ENCODE measurements at places on chromosomes 7 and 10.

DNA sequence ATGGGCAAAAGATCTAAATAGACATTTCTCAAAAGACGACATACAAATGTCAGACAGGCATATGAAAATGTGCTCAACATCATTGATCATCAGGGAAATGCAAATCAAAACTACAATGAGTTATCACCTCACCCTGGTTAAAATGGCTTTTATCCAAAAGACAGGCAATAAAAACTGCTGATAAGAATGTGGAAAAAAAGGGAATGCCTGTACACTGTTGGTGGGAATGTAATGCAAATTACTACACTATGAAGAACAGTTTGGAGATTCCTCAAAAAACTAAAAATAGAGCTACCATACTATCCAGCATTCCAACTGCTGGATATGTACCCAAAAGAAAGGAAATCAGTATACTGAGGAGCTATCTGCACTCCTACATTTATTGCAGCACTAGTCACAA is 18.0 kb downstream of the GSDME start:
- DNase-seq: no peak

GRCh38 chr10:8543361-8544056 is 489.0 kb downstream of the GATA3 start:
- no peak for DNase-seq

DNA sequence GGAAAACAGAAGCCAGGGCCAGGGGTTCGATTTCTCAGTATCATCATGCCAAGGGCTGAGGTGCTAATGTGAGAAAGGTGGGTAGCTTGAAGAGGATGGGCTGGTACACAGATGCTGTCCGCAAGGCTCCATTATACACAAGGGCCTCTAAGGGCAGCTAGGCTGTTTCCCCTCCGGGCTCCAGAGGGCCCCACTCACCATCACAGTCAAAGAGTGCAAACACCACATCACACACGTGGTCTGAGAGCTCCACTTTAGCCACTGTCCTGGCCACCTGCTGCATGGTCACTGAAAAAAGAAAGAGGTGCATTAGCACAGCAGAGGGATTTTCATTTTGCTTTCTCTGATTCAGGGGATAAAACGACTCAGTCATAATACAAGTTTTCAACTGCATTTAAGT is 20.9 kb upstream of the DNAJB12 start:
- DNase-seq: no peak

- DNase-seq: no peak
Observed at GRCh38 chr7:30765408-30765807, 5.8 kb upstream of the MINDY4 start.

DNA sequence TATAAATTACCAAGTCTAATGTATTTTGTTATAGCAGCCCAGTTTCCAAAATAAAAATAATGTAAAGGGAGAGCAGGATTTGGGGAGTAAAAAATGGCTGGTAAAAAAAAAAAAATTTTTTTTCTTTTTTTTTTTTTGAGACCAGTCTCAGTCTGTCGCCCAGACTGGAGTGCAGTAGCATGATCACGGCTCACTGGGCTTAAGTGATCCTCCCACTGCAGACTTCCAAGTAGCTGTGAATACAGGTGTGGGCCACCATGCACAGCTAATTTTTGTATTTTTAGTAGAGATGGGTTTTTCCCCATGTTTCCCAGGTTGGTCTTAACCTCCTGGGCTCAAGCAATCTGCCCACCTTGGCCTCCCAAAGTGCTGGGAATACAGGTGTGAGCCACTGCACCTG is 4.8 kb upstream of the LSM8 start:
- no peak for DNase-seq

- no peak for DNase-seq
Observed at GRCh38 chr7:32143301-32143700, 73.1 kb upstream of the PDE1C start.

- no peak for DNase-seq
Observed at GRCh38 chr7:148686312-148686937, 12.3 kb upstream of the CUL1 start.

DNA sequence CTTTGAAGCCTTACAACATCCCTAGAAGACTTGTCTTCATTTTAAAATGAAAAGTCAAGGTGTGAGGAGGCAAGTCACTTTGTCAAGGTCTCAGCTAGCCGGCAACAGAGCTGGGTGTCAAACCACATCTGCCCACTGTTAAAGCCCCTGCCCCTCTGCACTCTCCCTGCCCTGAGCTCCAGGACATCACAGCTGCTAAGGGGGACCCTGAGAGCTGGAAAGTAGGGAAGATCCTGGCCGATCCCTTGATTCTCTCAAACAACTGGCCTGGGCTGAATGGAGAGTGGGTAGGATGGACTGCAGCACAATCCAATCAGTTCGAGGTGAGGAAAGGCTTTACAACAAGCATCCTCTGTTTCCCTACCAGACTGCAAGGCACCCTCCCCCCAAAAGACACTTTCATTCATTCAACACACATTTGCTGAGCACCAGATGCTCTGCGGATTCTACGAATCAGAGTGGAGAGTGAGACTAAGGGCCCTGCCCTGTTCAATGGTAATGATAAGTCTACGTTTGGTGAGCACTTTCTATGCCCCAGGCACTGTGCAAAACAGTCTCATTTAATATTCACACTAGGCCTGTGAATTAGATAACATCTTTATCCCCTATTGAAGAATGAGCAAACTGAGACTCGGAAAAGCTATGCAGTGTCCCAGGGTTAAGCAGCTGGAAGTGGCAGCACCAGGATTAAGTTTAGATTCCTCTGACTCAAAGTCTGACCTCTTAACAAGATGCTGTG is 148.1 kb downstream of the HERPUD2 start:
- no peak for DNase-seq

- peak; percentile 54 for DNase-seq
Observed at GRCh38 chr7:74449809-74450397, 3.8 kb upstream of the GTF2IRD1 start.

GRCh38 chr10:120221873-120222485 is 235.0 kb upstream of the PLPP4 start:
- no peak for DNase-seq

DNA sequence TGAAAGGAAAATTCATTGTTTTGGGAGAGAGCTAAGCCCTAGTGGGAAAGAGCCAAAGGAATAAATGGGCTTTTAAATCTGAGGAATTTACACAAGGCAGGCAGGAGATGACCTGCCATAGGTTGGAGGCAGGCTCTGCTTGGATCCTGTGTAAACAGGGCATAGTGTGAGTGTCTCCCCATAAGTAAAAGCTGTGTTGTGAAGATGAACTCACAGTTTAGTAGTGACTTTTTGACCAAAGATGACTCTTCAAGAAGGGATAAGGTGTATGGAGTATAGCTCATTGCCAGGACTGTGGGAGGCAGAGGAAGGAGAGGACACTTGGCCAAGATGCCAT is 63.2 kb downstream of the KAT6B start:
- DNase-seq: no peak

GRCh38 chr10:42963312-42963711 is 113.6 kb upstream of the RET start:
- DNase-seq: no peak
